AG09319 (cell line): ENCODE measurements at places on chromosomes 12 and 14.

GRCh38 chr12:41184864-41185263 lies 3.3 kb upstream of the PDZRN4 start:
- DNase-seq, result no peak

DNA sequence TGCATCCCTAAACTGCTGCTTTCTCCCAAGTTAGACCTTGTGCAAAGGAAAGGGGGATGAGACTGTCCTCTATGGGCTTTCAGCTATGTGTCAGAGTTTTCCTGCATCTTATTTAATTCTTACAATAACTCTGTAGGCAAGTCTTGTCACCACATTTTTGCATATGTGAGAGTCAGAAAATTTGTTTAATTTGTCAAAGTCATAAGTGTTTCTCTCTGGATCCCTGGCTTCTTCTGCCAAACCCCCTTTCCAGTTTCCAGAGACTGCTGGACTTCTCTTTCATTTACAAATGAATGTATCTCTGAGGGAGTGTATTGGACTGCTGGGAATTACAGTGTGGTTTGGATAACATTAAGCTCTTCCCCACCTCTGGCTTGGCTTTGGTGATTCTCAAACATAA lies 877.6 kb upstream of the SEL1L start:
- no peak for DNase-seq

DNA sequence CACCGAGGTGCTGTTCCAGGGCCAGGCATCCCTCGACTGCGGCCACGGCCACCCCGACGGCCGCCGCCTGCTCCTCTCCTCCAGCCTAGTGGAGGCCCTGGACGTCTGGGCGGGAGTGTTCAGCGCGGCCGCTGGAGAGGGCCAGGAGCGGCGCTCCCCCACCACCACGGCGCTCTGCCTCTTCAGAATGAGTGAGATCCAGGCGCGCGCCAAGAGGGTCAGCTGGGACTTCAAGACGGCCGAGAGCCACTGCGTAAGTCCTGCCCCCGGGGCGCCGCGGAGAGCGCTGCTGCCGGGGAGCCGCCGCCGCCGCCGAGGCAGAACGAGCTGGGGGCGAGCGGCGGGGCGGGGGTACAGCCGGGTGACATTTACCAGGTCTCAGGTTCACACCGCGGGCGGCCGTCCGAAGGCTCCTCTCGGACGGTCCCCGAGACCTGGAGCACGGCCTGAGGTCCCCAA lies 1.4 kb downstream of the PLXNC1 start:
- no peak for DNase-seq

- DNase-seq, result no peak
Measured at GRCh38 chr14:77409131-77409533, 14.2 kb downstream of the NOXRED1 start.
